ENCODE measurements at places on chromosomes 4 and X.

DNA sequence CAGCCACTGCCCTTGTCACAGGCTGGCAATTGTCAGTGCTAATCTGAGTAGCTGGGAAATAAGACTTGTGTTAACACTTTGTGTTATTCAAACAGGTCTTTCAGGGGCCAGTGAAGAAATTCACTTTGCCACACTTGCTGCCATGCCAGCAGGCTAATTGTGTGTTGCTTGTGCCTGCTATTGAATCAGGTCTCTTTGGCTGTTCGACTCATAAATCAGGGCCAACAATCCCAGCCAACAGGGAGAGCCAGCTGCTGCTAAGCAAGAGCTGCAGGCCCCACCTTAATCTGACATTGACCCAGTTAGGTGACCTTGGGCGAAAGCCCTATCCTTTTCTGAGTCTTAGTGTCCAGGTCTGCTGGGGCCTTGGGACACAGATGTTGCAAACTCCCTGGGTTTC is 28.1 kb upstream of the MAMLD1 start:
- DNase-seq, result no peak

DNA sequence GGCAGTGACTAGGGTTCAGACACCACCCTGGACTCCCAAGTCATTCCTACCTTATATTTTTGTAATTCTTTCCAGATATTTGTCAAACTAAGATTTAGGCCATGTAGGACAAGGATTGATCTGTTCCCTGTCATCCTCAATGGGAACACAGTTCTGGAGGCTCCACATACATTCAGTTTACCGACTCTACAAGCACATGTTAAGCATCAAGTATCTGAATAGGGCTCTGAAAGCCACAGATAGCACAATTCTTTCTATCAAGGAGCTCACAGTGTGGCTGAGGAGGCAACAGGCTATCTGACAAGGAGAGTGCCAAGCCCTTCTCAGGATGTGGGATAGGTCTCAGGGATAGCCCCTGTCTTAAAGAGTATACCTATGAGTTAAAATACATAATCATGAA is 37.0 kb upstream of the CXCL8 start:
- no peak for DNase-seq

GRCh38 chr4:108433832-108434231 is 186.5 kb upstream of the RPL34 start:
- DNase-seq, result peak; percentile 47

- no peak for DNase-seq
Measured at GRCh38 chr4:178070163-178070562, 627.9 kb upstream of the AGA start.

GRCh38 chr4:6230827-6231662 is 30.7 kb upstream of the JAKMIP1 start:
- no peak for DNase-seq
